ENCODE measurements at places on chromosomes 1 and 21.
A peak's percentile ranks its signal among the peaks of the same experiment; 100 is the strongest.

DNA sequence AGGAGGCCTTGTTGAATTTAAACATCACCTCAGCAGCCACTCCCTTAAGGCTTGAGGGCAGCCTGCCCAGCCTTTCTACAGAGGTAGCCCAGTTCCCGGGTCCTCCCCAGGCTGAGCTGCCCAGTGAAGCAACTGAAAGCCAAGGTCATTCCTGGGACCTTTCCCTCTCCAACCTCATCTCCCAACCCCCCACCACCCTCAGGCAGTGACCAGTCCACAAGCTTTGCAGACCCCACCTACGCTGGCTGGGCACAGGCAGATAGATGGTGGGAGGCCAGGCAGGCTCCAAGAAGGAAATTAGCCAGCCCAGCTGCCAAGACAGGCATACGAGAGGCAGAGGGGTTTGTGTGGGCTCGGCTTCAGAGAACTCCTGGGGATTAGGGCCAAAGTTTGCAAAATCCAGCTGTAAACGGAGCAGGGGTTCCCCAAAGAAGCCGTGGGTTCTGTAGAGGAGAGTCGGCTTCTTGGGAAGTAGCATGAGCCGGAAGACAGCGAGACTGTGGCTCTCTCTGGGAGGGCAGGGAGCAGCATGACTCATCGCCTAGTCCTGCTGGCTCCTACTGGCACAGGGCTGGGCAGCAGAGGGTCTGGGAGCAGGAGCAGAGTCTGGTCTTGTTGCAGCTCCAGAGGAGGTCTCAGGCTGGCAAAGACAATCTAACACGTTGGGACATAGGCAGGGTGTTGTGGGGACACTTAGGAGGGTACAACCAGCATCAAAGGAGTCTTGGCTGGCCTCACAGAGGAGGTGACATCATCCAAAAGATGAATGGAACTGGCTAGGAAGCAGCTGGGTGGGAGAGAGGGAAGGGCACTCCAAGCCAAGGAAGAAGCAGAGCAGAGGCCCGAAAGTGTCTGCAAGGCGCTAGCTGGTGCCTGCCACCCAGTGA, 2.8 kb upstream of the ZC3H12A start:
- DNase-seq, result no peak

DNA sequence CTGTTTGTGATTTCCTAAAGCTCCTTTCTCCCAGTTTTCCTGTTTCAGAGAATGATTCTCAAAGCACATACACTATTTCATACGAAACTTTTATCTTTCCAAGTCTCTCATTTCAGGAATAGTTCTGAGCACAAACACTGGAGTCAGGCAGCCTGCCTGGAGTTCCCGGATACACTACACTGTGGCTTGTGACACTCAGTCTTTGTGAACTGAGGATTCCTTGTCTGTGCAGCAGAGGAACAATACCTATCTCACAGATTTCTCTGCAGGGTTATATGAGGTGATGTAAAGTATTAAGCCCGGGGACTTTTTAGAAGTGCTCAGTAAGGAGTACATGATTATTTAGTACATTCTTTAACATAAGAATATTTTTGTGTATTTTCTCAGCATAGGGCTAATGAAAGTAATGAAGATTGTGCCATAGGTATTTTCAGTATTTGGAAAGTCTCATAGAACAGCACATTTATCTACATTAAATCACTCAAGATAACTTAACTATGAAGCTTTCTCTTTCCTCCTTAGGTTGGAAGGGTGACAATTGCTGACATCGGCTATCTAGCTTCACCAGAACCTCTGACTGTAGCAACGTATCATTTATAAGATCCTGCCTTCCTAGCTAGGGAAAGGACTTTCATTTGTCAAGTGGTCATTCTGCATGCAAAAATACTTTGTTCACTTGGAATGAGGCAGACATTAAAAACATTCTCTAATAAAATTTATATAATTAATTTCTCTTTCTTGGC, 12.9 kb downstream of the GBP2 start:
- DNase-seq, result no peak

DNA sequence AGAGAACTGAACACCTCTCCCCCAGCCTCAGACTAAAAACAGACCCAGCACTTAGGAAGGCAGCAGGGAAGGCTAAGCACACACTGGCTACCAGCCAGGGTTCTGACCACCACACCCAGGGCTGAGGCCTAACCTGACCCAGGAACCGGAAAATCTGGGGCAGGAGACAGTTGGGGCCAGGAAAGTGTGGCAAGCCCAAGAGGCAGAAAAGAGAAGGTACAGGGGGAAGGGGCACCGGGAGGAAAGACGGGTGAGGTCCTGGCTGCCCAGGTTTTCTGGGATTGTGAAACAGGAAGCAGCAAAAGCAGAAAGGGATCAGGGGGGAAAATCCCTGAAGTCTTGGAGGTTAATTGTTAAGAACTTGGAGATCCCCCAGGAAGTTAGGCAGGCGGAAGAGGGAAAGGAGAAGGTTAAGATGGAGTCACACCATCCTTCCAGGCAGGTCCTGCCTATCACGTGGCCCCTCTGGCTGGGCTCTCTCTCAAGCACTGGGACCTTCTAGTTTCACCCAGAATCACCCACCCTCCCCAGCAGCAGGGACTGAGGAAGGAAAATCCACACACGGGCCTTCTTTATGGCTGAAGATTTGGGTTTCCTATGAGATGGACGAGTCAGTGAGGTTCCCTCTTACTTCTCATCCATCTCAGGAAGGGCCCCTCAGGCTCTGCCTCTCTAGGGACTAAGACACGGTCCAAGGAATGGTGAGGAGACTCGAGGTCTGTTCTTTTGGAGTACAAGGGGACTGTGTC, 2.6 kb downstream of the HDGF start:
- no peak for DNase-seq

DNA sequence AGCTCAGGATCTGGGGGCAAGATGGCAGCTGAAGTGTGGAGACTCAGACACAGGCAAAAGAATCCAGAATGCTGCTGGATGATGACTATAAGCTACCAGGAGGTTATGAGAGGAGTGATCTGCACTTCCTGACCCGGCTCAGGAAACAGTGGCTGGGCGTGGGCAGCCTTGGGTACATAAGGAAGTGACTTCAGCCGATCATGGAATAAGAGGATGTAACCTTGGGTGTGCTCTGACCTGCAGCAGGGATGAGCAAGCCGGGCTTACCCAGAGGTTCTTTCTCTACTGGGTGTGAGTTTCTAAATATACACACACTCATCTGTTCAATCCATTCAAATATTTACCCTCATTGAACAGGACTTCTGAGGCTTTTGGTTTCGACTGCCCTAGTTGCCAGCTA, 62.7 kb downstream of the CD34 start:
- DNase-seq, result no peak

- DNase-seq, result no peak
Measured at GRCh38 chr21:45366931-45367401, 38.0 kb upstream of the COL18A1 start.

GRCh38 chr1:42152907-42153600, at the start of gene GUCA2B:
GUCA2B (plus strand) TSS chr1:42153410; CDS start chr1:42153451, 41 bp downstream.
- no peak for DNase-seq

- no peak for DNase-seq
Measured at GRCh38 chr1:94971491-94971924, 44.6 kb upstream of the CNN3 start.

- no peak for DNase-seq
Measured at GRCh38 chr1:21626921-21627339, 42.2 kb downstream of the RAP1GAP start.

DNA sequence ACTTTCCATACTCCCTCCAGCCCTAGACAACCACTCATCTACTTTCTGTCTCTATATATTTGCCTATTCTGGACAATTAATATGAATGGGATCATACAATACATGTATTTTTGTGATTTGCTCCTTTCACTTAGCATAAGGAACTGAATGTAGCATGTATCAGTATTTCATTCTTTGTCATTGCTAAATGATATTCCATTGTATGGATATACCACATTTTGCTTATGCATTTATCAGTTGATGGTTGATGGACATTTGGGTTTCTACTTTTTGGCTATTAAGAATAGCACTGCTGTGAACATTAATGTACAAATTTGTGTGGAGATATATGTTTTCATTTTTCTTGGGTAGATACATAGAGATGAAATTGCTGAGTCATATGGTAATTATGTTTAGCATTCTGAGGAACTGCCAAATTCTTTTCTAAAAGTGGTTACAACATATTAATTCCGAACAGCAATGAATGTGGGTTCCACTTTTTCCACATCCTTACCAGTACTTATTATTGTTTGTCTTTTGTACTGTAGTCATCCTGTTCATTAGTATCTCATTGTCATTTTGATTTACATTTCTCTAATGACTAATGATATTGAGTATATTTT, 121.0 kb downstream of the LRRC40 start:
- DNase-seq, result no peak

DNA sequence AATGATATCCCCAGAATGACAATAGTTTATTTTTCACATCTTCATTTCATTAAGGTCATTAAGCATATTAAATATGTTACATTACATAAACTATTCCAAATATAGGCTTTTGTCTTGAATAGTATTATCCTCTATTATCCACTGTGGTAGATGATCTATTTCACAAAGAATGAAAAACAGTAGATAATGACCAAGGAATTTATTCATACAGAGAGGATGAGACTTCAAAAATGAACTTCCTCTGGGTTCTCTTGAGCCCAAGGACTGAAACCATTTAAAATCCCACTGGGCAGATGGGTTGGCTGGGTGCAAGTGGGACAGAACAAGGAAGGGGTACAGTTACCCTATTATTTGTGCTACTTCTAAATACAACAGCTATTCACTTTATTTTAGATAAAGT, 33.0 kb downstream of the PTPN14 start:
- no peak for DNase-seq

GRCh38 chr1:151729157-151729965, 8.0 kb downstream of the RIIAD1 start:
- no peak for DNase-seq

GRCh38 chr21:34871026-34871908, 177.8 kb downstream of the RUNX1 start:
- no peak for DNase-seq

GRCh38 chr1:201702936-201703335, 126.0 kb upstream of the IPO9 start:
- DNase-seq, result no peak

- no peak for DNase-seq
Measured at GRCh38 chr1:45012639-45013278, 705 bp downstream of the UROD start.

DNA sequence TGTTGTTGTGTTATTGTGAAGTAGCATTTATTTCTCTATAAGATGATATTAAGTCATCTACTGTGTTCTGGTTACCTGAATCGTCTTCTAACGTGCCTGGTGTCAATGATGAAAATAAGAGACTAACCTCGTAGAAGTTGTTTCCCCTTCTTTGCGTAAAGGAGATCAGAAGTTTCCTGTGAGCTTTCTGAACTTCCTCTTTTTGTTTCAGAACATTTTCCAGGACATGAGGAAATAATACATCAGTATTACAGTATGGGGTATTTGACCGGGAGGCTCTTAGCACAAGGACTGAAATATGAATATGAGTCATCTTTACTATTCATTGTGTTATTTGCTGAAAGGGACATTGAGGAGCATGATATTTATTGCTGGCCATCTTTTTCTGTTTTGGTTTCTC, 1.3 kb downstream of the ST6GALNAC3 start:
- no peak for DNase-seq

DNA sequence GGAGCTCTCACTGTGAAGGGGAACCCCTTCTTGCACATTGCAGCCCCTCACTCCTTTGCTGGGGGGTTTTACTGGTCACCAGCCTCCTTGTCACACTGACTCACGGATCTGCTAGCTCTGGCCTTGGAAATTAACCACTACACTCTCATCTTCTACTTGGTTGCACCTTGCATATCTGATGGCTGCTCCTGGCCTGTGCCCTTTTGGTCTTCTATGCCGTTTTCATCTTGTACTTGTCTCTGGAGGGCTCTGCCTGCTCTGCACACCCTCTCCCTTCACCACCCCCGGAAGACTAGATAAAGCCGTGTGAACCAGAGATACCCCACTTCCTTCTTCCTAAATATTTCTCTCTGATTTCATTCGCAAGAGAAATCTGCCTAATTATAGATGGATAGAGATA, 44.6 kb downstream of the CD247 start:
- DNase-seq, result no peak

- DNase-seq, result peak; percentile 1
Measured at GRCh38 chr1:166165661-166166328, 1.0 kb downstream of the FAM78B start.

DNA sequence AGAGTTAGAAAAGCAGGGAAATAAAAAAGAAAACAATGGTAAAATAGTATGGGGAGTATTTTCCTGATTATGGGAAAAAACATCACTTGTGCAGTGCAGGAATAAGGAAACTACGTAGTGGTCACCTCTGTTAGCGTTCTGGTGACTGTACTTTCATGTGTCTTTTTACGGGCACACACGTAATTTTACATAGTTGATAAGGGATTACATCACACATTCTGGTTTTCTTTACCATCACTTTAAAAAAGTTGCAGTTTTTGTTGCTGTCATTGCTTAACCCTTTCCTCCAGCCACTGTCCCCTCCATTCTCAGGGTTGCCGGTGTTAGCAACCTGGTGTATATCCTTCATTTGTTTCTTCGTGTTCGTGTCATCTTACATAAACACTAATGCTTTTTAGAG, 35.1 kb downstream of the CNIH3 start:
- no peak for DNase-seq

DNA sequence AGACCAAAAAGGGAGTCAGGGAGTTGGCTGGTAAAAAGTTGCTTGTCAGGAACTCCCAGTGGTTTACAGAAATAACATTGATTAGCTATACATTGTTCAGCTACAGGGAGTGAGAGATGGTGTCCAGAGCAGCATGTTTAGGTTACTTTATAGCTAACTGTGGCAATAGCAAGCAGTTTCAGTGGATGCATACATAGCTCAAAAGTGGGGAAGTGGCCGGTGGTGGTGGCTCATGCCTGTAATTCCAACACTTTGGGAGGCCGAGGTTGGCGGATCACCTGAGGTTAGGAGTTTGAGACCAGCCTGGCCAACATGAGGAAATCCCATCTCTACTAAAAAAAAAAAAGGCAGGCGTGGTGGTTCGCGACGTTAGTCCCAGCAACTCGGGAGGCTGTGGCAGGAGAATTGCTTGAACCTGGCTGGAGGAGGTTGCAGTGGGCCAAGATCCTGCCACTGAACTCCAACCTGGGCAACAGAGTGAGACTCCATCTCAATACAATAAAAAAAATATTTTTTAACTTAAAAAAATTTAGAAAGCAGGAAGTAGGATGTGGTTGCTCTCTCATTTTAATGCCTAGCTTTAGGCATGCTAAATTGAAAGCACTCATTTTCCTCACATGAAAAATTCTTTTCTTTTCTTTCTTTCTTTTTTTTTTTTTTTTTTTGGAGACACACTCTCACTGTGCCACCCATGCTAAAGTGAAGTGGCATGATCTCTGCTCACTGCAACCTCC, 109.7 kb downstream of the PPIAL4G start:
- DNase-seq, result no peak

GRCh38 chr1:156368889-156369684, at the start of gene RHBG:
RHBG (plus strand) TSS chr1:156369211; CDS start chr1:156369250, 39 bp downstream.
- no peak for DNase-seq

Measured in activated naive CD4-positive, alpha-beta T cell (primary cell).